Naive thymus-derived CD8-positive, alpha-beta T cell (primary cell): ENCODE measurements at places on chromosomes 12 and 14. TPM values are rescaled to one million over a fixed set of nuclear protein-coding genes. Genes with fewer than 3 reads are reported as not detected.

Gene MAX
- 200 TPM for total RNA-seq

Gene PCBP2
- total RNA-seq: 917 TPM

DNA sequence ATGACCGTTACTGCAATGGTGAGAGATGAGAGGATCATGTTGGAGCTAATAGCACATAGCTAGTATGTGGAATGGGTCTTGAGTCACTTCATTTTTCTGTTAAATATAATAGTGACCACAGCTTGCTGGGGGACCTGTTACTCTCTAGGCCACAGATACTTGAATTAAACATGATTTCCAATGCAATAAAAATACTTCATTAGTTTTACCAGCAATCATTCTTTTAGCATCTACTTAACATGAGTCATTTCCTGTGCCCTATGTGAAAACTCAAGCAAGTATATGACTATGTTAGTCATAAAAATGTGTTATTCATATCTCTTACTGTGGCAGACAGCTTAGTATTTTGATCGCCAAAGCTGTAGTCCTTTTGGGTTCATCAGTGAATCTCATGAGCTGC is 798.8 kb downstream of the SLC16A7 start:
- H3K27me3 ChIP-seq: no peaks in the 10 kb centered on the region
- no peak overlapping the region for H3K27ac ChIP-seq
- H3K36me3 ChIP-seq: no peaks in the 10 kb centered on the region
- DNase-seq: no peak

DNA sequence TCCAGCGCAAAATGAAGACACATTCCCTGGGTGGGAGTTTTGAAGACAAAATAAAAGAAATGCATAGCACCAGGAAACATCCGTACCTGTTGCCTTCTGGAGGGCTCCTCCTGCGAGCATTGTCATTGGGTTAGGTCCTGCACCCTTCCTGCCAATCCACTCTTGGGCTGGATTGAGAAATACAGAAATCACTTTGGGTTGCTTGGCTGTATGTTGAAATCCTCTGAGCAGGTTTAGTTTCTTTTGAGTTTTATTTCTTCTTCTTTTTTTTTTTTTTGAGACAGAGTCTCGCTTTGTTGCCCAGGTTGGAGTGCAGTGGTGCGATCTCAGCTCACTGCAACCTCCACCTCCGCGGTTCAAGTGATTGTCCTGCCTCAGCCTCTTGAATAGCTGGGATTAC is 67.6 kb downstream of the ARF6 start:
- DNase-seq: no peak
- H3K27me3 ChIP-seq: no peaks in the 10 kb centered on the region
- H3K27ac ChIP-seq: peak overlapping the region; percentile 78

GRCh38 chr14:81427348-81428058 is 27.4 kb upstream of the STON2 start:
- no peak overlapping the region for H3K4me3 ChIP-seq
- peaks cover 30% of the 10 kb centered on the region for H3K27me3 ChIP-seq
- H3K27ac ChIP-seq: no peak overlapping the region
- H3K4me1 ChIP-seq: no peaks in the 10 kb centered on the region
- H3K36me3 ChIP-seq: no peaks in the 10 kb centered on the region
- DNase-seq: no peak

DNA sequence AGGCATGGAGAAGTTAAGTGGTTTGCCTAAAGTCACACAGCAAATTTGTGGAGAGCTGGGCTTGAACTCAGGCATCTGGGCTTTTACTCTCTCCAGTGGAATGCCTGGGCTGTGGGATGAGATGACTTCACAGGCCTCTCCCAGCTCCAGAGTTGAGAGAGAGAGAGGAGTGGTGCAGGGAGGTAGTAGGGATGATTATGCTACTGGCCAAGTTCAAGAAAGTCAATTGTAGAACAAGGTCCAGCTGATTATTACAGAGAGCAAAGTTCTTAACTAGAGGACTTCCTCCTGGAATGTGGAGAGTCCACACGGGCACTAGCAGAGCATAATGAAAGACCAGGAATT is 769 bp upstream of the EMP1 start:
- H3K27me3 ChIP-seq: no peaks in the 10 kb centered on the region
- H3K4me1 ChIP-seq: peaks cover 16% of the 10 kb centered on the region
- H3K4me3 ChIP-seq: peak overlapping the region; percentile 39
- H3K36me3 ChIP-seq: no peaks in the 10 kb centered on the region

DNA sequence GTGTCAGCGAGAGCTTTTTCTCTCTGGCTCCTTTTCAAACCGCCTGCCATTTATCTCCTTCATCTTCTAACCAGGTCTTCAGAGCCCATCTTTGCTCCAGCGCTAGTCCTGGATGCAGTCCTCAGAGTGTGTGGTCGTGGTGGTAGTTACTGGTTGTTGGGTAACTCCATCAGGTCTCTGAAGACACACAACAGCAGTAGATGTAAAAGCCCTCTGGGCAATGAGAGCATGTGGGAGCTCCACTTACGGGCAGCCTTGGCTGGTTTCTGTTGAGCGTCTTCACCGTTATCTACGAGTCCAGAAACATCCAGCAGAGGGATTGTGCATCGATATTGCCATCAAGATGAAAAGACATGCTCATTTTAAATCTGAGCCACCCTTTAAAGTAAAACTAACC is 61.2 kb downstream of the FBXL14 start:
- H3K27ac ChIP-seq: no peak overlapping the region
- no peak for DNase-seq

GRCh38 chr12:6700646-6701051 is at the start of gene PIANP:
TSS of gene PIANP (minus strand) at chr12:6700815. CDS start at chr12:6698061, 2,754 bp downstream.
- peak; percentile 62 for DNase-seq
- peaks cover 36% of the 10 kb centered on the region for H3K4me1 ChIP-seq
- peak within 1 kb of the TSS; percentile 87 for H3K4me3 ChIP-seq
- H3K36me3 ChIP-seq: no peaks in the 10 kb centered on the region

GRCh38 chr14:33634631-33635030 is 316.2 kb downstream of the EGLN3 start:
- no peaks in the 10 kb centered on the region for H3K36me3 ChIP-seq
- no peak overlapping the region for H3K4me3 ChIP-seq
- H3K27me3 ChIP-seq: no peaks in the 10 kb centered on the region
- no peak overlapping the region for H3K27ac ChIP-seq
- H3K4me1 ChIP-seq: no peaks in the 10 kb centered on the region
- DNase-seq: no peak
